ENCODE measurements at places on chromosomes 5 and 9.

DNA sequence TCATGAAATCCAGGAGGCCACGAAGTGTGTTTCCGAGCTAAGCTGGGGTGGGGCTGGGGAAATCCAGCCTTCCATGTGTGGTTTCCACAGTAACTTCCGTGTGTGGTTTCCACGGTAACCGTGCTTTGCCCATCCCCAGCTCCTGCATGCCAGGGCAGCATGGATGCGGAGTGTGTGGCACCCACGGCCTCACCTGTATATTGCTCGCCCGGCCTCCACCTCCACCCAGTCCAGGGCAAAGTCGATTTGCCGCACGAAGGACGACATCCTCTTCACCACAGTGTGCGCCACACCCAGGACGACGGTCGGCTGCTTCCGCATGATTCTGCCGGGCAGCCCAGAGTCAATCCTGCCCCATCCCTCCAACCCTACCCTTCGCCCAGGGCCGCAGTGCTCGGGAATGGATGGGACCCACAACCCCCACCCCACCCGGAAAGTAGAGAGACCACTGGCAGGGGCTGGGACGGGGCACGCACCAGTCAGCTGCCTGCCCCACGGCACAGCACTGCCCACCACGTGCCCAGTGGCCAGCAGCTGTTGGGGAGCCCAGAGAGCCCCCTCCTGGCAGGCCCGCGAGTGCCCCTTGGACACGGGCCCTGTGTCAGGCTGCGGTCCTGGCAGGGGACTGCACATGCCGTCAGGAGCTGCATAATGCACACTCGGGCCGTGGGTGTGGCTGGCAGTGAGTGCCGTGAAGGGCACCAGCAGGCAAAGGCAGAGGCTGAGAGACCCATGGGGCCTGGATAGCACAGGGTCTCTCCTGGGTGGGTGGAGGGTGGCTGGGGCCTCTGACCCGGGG is 39.0 kb upstream of the NSMF start:
- no peak for DNase-seq

GRCh38 chr5:61274511-61274911 is 57.5 kb upstream of the ZSWIM6 start:
- no peak for DNase-seq

DNA sequence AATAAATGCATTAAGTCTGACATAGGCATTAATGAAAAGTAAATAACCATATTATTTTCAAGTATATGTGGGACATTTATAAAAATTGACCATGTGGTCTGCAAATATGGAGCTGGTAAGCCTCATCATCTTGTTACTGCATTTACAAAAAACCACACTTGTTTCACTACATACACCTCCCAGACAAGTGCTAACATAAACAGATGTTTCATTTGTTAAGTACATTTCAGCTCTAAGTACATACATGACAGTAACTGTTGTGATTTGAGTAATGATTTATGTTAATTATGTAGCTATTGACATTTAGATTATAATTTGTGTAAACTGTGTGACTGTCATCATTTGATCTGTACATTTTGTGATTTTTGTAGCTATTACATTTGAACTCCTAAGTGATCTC is 13.9 kb downstream of the IDNK start:
- DNase-seq, result no peak

- DNase-seq, result no peak
Measured at GRCh38 chr9:89527084-89527483, 29.2 kb upstream of the SEMA4D start.

DNA sequence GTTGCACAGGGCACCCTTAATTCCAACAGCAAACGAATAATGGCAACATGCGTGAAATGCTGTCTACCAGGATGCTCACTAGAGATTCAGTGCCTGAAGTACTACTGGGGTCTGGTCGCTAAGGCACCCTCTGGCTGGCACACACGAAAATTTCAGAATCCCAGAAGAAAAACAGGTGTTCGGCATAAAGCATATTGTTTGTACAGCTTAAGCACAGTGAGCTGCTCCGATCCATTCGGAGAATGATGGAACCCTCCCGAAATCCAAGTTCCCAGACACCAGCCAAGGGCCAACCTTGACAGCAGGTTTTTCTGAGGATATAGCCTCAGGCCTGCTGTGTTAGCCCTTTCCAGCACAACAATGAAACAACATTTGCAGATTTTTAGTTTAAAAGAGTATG is 61.4 kb upstream of the ALDH1B1 start:
- no peak for DNase-seq

GRCh38 chr5:168409591-168410458 is 76.4 kb upstream of the RARS1 start:
- no peak for DNase-seq

GRCh38 chr9:121075251-121076036 is 689 bp downstream of the CNTRL start:
- DNase-seq, result no peak

- DNase-seq, result no peak
Measured at GRCh38 chr9:4241552-4241951, 58.3 kb downstream of the GLIS3 start.

DNA sequence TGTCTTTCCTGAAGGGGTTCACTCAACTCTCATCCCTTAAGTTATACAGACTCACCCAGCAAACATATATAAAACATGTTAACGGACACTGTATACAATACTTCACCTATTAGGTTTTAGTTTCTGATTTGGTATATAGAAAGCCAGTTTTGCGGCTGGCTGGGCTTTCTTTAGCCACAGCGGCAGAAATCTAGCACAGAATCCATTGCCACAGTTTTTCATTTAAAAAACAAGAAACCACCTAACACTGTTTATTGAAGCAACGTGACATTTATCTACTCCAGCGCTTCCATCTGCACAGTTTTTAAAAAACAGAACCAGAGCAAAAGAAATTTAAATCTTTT is 67.3 kb downstream of the SNX30 start:
- no peak for DNase-seq

GRCh38 chr5:168472329-168472728 is 13.9 kb upstream of the RARS1 start:
- DNase-seq, result peak; percentile 22

- DNase-seq, result peak; percentile 10
Measured at GRCh38 chr5:132013711-132014110, 2.3 kb upstream of the ACSL6 start.

DNA sequence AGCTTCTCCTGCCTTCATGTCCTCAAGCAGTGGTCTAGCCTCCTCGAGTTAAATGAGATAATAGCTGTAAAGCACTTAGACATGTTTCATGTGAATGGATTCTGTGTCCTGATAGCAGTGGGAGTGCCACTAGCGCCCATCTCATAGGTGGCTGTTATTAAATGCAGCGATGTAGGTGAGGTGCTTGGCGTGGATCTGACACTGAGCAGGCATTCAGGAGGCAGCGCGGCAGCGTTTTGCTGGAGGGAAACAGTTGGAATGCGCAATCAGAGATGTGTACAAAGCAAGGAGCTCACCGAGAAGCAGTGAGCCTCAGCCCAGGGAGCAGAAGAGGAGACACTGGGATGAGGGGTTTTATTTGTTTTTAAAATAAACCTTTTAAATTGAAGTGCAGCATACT is 106.6 kb downstream of the RGS3 start:
- DNase-seq, result no peak

All from breast epithelium (tissue), 4 donors.